ENCODE measurements at places on chromosomes 4 and X.
A peak's percentile ranks its signal among the peaks of the same experiment; 100 is the strongest.

GRCh38 chr4:146029147-146029546 is 90.5 kb upstream of the ZNF827 start:
- DNase-seq, result no peak

GRCh38 chr4:140284456-140284855 is 89.0 kb upstream of the SCOC start:
- DNase-seq, result no peak

DNA sequence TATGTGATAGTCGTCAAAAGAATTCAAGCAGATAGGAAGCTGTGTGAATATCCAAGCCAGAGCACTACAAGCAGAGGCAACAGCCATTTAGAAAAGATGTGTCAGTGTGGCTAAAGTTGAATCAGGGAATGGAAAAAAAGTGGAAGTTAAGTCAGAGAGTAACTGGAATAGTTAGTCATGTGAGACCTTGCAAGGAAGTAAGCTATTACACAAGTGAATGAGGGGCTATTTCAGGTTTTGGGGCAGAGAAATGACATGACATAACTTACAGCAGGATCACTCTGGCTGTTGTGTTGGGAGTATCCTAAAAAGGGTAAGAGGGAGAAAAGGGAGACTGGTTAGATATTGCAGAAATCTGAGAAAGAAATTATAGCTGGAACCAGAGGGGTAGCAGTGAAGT is 236.6 kb upstream of the PCDH18 start:
- no peak for DNase-seq

GRCh38 chr4:98571161-98571786 is 87.1 kb downstream of the TSPAN5 start:
- no peak for DNase-seq

GRCh38 chr4:82201805-82202641 is 171.8 kb downstream of the HNRNPD start:
- DNase-seq, result peak; percentile 69

- DNase-seq, result no peak
Measured at GRCh38 chrX:140467211-140467610, 37.7 kb downstream of the SOX3 start.

Data from NCI-H524 (cell line).